ENCODE measurements at places on chromosomes 7 and 10.

- no peak for DNase-seq
Measured at GRCh38 chr7:137933270-137934017, 68.4 kb downstream of the CREB3L2 start.

DNA sequence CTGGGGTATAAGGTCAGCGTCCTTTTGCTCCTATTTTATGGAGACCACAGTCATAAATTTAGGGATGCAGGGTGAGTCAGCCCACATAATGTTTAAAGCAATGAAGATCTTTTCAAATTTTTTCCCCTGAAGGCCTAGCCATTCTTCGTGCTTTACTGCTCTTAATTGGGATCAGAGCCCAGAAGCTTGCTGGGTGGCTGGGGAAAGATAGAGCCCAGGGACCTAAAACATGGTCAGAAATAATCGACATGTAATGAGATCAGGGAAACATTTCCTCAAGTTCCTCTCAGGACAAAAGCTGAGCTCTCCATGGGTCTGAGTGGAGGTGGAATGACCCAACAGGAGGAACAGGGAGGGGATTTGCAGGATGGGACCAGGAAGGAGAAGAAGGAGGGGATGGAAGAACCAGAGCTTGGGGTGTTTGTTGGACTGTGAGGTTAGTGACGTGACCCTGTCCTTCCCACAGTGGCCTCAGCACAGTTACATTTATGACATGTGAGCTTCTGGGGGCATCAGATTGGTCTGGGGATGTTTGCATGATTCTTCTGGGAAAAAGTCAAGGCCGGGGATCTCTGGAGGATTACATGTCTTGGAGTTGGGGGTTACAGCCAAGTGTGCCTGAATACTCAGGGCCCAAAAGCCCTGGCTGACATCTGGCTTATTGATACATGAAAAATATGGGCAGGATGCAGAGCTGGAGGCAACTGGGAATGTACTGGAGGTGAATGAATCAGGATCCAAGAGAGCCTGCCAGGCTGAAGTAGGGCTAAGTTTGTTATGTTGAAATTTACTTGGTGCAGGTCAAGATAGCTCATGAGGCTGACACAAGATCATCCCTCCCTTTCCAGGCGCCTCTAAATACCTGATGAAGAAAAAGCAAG is 477.9 kb downstream of the RPS24 start:
- DNase-seq: peak; percentile 87

- DNase-seq: no peak
Measured at GRCh38 chr7:88101769-88102168, 118.1 kb downstream of the SRI start.

DNA sequence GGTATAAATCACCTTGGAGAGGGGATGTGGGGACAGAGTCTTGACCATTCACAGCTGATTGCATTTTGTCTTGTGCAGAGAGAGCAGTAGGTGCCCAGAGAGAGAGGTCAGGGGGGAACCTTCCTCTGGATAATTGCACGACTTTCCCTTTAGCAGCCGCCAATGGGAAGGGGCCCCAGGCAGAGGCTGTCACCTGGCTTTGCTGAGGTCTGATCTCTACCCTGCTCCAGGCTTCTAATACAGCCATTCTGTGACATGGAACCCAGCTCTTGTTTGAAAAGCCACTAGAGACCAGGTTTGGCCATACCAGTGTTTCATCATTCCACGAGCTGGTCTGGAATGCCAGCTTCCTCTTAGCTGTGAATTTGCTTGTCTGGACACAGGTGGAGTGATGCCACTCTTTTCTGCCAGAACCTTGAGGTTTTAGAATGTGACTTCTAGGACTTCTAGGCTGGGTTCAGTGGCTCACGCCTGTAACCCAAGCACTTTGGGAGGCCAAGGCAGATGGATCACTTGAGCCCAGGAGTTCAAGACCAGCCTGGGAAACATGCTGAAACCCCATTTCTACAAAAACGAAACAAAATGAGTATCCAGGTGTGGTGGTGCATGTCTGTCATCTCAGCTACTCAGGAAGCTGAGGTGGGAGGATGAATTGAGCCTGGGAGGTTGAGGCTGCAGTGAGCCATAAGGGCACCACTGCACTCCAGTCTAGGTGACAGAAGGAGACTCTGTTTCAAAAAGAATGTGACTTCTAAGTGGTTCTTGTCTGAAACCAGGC is 159.9 kb downstream of the CAMK1D start:
- no peak for DNase-seq

- DNase-seq: no peak
Measured at GRCh38 chr10:49458869-49459268, 63.0 kb upstream of the DRGX start.
